Stimulated activated CD4-positive, alpha-beta T cell treated with anti-CD3 and anti-CD28 coated beads, Interleukin-15, amount 100 ng/mL, for 1 hour (primary cell): ENCODE measurements at places on chromosomes 4 and X.

DNA sequence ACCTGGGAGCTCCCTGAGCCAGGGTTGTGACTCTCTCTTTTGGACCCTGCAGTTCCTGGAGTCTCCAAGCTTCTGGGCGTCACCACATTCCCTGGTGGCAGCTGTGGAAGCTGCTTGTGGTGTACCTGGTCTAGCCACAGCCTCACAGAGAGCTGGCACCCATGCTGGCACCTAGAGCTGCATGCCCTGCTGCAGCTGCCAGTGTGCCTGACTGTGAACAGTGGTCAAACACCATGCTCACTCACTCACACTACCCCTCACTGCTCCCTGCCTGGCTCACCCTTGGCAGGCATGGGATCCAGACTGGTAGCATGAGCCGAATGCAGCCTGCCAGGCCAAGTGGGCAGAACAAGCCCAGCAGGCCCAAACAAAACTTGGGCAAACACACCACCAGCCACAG, 66.6 kb downstream of the NAA11 start:
- DNase-seq: no peak

- DNase-seq: no peak
Observed at GRCh38 chr4:56511098-56511497, 5.5 kb downstream of the ARL9 start.

GRCh38 chr4:188372058-188372457, 232.8 kb downstream of the TRIML1 start:
- no peak for DNase-seq

DNA sequence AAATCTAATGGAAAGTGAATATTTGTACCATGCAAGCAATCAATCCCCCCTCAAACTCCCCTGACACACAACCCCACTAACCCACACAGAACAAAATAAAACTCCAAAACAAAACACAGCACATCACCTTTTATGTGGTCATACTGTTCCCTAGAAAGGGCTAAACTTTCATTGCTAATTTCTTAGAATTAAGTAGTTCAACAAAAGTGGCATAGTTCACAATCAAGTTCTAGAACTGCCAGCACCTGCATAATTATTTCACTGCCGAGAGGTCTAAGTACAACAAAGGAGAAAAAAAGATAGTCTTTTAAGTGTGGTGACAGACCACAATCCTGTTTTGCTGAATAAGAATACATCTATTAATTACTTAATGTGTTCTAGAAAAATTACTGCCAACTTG, 58.8 kb downstream of the AMMECR1 start:
- DNase-seq: no peak

DNA sequence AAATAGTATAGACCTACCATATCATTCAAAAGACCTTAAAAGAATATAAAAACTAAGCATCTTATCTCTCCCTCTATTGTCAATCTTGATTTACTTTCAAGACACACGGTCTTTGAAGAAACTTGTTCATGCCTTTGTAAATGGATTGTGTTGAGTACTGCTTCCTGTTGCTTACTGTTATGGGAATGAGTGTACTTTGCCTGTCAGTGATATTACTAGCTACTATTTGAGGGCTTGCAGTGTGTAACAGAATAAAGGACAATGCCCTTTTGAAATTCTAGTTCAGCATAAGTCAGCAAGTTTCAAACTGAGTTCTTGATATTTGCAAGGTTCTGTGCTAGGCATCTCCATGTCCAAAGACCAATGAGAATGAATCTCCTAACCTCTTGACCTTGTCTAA, 36.0 kb downstream of the CDKL5 start:
- DNase-seq: no peak

GRCh38 chrX:132227383-132228112, 8.3 kb upstream of the RAP2C start:
- no peak for DNase-seq

DNA sequence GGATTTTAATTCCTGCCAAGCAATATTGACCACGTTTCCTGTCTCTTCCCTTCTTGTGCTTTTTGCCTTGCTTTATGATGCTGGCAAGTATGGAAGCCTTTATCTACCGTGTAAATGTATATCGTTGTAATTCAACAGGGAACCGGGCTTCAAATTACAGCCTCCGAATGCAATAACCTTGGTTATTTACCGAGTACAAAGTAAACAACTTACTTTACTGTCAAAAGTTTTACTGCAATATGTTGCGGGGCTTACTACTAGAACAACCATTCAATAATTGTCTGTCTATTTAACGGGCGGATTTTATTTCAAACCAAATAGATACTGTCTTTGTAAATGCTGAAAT, 73.1 kb downstream of the PALLD start:
- DNase-seq: no peak

GRCh38 chr4:155758481-155759371, at the start of gene GUCY1B1:
Gene GUCY1B1 (plus strand): TSS chr4:155759021. CDS start chr4:155759141, 120 bp downstream.
- no peak for DNase-seq

GRCh38 chr4:26326791-26327190, 6.0 kb downstream of the RBPJ start:
- no peak for DNase-seq

DNA sequence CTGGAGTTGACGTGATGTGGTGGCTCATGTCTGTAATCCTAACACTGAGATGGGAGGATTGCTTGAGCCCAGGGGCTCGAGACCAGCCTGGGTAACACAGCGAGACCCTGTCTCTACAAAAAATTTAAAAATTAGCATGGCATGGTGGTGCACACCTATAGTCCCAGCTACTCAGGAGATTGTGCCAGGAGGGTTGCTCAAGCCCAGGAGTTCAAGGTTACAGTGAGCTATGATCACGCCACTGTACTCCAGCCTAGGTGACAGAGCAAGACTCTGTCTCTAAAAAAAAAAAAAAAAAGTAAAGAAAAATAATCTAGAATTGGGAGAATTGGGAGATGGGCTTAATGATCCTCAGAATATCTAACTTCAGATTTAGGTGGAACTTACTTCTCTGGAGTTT, 51.1 kb downstream of the MSN start:
- no peak for DNase-seq

DNA sequence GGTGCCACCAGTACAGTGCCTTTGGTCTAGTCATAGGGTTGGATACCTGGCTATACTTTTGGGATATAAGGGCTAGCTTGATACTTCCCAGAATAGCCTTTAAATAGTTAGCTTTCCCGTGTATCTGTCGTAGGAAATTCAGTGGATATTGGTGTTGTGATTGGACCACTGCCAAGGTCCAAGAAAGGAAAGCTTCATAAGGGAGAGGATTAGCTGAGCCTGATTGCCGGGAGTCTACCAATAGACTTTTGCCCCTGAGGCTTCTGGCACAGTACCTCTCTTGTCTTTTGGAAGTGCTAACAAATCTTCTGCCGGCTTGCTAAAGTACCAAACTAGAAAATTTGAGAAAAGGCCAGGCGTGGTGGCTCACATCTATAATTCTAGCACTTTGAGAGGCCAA, 350.6 kb downstream of the CHIC1 start:
- DNase-seq: no peak

DNA sequence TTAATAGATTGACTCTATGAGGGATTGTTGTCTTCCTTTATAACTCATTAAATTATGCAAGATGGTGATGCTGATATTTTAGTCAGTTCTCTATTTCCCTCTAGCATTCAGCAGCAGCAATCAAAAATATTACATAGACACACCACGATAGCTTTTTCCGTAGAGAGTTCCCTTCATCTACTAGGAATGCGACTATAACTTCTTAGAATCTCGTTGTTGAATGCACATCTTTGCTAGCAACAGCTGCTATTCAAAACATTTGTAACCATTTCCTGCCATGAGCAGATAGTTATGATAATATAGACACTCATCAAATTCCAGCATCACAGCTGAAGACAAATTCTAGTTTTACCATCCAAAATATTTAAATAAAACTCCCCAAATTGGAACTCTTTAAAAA, 147.4 kb upstream of the FGF13 start:
- no peak for DNase-seq

DNA sequence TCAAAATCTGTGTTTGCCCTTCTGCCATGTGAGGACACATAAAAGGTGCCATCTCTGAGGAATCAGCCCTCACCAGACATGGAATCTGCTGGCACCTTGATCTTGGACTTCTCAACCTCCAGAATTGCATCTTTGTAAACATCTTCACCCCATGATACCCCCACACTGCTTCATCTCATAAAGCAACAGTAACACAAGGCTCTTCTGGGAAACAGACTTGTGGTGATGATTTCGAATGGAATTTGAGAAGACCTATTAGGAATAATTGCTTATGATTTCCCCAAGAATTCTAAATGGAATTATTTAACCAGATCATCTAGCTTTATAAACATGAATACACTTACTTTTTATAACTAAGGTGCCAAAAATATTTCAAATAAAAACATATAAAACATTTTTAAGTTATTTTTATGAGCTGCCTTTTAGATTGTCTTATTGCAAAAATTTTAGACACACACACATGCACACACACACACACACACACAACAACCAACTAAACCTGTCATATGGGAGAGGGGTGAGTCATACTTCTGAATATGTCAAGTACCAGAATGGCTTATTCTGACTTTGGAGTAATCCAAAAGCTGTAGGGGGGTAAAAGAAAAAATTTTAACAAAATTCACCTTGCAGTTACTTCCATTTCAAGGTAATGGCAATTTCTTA, 82.0 kb downstream of the USP46 start:
- DNase-seq: no peak

DNA sequence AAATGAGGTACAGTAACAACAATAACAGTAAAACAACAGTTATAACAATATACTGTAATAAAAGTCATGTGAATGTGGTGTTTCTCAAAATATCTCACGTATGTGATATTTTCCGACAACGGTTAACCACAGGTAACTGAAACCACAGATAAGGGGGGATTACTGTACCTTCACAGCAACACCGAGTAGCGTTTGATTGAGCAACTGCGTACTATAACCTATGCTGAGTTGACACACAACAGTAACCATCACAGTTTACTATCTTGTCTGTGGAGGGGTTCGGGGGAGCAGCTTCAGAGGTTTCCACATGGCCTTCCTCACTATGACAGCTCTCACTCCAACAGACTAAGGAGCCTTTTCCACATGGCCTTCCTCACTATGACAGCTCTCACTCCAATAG, 13.4 kb downstream of the RBMX2 start:
- no peak for DNase-seq

DNA sequence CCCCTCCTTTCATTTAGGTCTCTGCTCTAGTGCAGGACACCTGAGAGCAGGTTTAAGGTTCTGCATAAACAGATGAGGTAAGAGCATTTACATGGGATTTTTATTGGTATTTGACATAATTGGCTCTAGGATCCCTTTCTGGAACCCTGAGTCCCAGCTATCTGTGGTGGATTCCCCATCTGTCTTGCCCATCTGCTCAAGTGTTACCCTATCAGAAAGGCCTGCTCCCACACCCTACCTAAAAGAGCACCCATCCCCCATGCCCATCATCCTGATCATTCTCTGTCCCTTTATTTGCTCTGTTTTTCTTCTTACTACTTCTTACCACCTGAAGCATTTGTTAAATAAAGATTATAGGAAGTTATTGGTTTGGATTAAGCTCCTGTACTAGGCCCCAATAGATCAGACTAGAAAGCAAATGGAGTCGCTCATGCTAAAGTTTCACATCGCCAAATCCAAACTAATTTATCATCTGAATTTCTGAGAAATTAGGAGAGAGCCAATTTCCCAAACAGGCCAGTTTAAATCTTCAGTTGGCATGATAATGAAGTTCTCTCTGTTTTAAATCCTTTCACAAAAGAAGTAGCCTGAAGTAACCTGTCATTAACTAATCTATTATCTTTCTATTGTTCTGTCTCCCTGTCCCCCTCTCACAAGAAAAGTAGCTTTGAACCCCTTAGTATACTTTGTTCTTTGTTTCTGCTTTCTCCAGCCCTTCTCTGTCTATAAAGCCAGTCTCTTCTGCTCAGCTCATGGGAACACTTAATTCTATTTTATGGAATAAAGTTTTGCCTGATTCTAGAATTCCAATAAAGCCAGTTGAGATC, 178.6 kb downstream of the ZNF674 start:
- no peak for DNase-seq

GRCh38 chrX:23513121-23513520, 154.2 kb upstream of the PRDX4 start:
- DNase-seq: no peak

DNA sequence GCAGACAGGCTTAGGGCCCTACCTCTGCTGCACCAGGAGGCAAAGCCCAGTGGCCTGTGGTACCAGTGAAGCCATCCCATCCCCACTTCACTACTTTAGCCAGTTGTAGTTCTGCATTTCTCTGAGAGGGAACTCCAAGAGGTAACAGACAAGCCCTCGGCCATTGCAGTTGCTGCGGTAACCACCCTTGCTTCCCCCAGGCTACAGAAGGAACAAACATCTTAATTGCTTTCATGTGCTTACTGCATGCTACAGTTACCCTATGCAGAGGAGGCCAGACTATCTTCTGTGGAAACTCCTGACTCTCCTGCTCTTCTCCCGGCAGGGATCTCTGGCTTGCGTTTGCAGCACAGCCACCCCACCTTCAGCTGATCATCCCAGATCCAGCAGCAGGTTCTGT, 67.8 kb downstream of the SPIN4 start:
- DNase-seq: no peak

- DNase-seq: no peak
Observed at GRCh38 chr4:173499658-173500535, 30.1 kb downstream of the HAND2 start.

GRCh38 chr4:57061395-57061794, 48.8 kb downstream of the IGFBP7 start:
- DNase-seq: no peak

GRCh38 chr4:177947607-177948006, 505.4 kb upstream of the AGA start:
- no peak for DNase-seq

- DNase-seq: no peak
Observed at GRCh38 chr4:32985256-32985655, 2265.1 kb downstream of the PCDH7 start.

GRCh38 chrX:68827848-68828624, 785 bp upstream of the EFNB1 start:
- DNase-seq: peak; percentile 69

GRCh38 chrX:107507093-107507743, 57.8 kb downstream of the FRMPD3 start:
- no peak for DNase-seq

DNA sequence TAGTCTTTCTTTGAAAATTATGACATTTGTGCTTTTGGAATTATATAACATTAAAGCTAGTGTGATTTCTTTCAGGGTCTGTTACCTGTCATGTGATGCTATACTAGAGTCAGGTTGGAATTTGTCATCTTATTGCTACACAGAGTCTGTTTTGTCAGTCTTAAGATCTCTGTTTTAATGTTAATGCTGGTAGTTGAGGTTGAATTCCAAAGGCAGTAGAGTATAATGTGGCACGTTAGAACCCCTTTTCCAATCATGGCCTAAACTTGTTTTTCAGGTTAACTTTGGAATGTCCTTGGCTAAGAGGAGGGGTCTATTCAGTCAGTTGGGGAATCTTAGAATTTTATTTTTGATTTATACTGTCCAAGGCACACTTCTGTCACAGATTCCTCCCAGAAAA, 258.5 kb downstream of the PABPC4L start:
- no peak for DNase-seq

DNA sequence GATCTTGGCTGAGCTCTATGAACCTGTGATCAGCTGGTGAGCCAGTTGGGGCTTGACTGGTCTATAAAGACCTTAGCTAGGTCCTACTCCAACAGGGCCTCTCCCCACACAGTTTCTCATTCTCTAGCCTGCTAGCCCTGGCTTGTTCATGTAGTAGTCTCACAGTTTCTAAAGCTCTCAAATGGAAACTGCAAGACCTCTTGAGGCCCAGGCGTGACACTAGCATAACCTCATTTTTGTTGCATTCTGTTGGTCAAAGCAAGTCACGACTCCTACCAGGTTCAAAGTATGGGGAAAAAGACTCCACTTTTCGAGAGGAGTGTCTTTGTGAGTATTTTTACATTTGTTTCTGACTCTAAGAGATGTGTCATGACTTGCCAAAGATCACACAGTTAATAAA, 50.9 kb downstream of the CEP44 start:
- DNase-seq: no peak

- no peak for DNase-seq
Observed at GRCh38 chr4:8191136-8191747, 7.8 kb upstream of the SH3TC1 start.
